AG08395 (cell line): ENCODE measurements at places on chromosomes 4 and X.
A peak's percentile ranks its signal among the peaks of the same experiment; 100 is the strongest.

DNA sequence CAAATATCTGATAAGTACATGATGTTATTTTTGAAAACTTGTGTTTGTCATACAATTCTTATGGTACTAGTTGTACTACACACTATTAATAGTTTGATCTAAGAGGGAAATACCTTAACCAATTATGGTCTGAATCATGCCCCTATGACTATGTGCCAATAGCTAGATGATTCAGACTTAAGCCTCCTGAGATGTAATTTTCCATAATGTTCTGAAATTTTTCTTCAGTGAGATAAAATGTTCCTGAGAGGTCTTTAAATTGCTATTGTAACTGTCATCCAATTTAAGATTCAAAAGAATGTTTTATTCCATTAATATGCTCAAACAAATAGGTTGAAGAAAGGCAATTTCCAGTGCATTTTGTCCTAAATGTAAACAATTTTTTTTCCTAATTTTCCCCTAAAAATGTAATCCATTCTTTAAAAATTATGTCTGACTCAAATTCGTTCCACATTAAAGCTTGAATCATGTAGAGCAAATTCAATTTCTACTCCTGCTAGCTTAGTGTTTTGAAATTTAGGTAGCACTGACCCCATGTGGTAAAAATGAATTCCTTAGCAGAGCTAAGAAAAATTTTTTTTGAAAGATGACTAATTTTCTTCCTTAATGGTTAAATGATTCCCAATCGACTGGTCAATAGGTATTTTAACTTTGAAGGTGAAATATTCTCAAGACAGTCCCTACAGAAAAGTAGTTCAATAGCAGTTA lies 49.1 kb downstream of the APOOL start:
- DNase-seq: peak; percentile 37

GRCh38 chr4:2907706-2908293 lies 55.4 kb downstream of the NOP14 start:
- DNase-seq: no peak

DNA sequence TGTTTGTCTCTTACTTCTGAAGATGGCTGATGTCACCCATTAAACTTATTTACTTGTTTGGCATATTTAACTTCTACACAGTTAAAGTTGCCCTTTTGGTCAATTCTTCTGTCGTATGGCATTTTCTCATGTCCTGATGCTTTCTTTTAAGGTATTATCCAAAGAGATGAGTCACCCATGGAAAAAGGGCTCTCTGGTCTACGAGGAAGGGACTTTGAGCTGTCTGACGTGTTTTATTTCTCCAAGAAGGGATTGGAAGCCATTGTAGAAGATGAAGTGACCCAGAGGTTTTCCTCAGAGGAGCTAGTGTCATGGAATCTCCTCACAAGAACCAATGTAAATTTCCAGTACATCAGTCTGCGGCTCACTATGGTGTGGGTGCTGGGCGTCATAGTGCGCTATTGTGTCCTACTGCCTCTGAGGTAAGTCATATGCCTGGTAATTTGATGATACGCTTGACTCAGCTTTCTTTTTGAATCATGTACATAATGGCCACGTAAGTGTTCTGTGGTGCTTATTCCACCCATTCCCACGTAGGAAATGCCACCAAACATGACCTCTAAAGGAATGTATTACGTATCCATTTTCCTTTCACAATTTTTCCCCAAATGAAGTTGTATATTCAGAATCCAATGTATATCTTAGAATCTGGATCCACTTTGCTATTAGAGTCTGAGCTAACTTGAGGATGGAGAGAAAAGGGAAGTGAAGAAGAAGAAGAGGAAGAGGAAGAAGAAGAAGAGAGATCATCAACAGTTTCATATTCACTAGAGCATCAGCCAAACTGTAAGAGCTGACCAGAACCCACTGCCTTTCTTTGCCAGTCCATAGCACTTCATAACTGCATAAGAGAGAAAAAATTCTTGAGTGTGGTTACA lies 45.7 kb downstream of the GPAT3 start:
- no peak for DNase-seq

GRCh38 chr4:69832326-69833030 lies 27.5 kb downstream of the SULT1E1 start:
- DNase-seq: no peak

DNA sequence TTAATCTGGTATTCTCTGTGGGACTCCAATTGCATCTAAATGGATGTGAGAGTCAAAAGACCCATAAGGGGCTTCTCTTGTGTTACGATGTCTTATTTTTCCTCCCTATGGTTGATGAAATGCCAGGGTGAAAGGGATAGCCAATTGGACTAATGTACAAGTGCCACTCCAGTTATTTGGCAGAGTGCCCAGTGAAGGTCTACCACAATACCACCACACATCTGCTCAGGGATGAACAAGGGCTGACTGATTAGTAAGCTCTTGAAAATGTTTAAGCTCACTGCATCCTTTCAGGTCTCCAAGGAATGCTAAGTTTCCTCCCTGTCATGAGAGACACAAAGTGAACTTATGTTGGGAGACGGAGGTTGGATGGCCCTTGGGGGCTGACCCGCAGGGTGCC lies 57.8 kb downstream of the HEPH start:
- DNase-seq: no peak

GRCh38 chrX:23694606-23695005 lies 27.3 kb downstream of the PRDX4 start:
- peak; percentile 60 for DNase-seq

GRCh38 chr4:73945674-73946449 lies 36.0 kb downstream of the PF4 start:
- DNase-seq: no peak

DNA sequence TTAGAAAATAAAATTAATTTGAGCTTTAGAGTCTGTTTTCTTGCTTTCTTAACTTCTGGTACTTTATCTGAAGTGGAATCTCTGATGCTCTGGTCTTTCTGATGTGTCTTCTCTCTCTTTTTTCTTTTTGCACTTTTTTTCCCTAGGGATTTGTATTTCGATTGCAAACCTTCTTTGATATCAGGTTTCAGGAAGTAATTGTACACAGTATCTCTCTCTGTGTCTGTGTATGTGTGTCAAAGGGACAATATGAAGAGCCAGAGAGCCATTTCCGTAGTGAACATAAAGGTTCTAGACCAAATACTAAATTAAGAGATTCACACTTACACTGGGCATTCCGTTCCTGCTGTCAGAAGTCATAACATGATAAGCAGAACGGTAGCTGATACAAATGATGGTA lies 325.0 kb downstream of the PCDH7 start:
- DNase-seq: no peak

DNA sequence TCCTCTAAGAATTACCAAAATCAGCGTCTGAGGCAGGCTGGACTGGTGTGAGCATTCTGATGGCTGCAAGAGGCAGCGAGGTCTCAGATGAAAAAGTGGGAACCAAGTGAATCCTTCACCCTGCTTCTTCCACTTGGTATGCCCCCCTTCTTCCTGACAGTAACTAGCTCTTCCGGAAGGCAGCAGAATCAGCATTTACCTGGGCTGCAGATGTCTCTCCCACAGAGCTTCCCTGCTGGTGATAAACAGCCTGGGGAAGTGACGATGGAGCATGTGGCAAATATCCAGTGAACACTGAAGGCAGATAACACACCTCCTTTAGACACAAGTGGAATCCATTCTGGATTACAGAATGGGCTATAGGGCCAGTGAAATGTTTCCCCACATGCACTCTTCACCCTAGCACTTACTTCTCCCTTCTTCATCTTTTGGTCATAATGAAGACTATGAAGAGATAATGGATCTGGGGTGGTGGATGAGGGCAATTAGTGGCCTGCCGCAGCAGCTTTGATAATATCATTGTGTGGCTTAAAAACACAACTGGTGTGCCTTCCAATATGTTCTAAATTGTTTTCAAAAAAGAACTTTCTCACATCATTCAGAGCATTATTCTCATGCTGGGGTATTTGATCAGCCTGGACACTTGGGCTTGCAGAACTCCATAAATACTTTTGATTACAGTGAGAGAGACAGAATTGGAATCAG lies 60.8 kb upstream of the TBC1D9 start:
- no peak for DNase-seq

GRCh38 chr4:61805227-61805626 lies 605.1 kb downstream of the ADGRL3 start:
- DNase-seq: no peak

DNA sequence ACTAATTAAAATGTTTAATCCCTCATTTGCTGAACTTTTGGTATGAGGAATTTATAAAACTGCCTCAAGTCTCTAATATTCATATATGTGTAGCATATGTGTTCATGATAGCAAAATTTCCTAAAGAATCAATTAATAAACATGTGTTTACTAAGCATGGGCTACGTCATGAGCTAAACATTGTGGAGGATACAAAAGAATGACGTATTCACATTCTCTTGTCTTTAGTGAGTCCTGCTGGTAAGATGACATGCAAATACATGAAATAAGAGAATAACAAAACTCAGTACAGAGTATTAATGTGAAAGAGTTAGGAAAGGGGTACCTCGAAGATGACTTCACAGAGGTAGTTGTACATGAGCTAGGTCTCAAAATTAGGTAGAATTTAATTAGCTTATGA lies 121.9 kb upstream of the POF1B start:
- DNase-seq: no peak

GRCh38 chr4:55545151-55545550 lies 1.6 kb downstream of the CLOCK start:
- no peak for DNase-seq

DNA sequence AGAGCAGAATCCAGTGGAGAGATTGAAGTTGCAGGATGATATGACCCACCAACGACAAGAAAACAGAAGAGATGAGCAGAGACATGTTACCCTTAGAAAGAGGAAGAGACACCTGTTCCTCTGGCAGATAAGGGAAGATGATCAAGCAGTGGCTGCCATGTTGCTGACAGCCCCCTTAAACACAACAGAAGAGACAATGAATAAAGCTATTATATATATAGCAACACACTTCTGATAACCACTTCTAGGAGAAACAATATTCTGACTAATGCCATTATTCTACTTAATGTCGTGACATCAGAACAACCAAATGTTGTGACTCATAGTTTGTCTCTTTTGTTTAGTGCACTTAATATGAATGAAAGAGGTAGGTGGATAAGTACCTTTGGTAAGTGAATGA lies 44.9 kb downstream of the SH3RF1 start:
- DNase-seq: no peak

DNA sequence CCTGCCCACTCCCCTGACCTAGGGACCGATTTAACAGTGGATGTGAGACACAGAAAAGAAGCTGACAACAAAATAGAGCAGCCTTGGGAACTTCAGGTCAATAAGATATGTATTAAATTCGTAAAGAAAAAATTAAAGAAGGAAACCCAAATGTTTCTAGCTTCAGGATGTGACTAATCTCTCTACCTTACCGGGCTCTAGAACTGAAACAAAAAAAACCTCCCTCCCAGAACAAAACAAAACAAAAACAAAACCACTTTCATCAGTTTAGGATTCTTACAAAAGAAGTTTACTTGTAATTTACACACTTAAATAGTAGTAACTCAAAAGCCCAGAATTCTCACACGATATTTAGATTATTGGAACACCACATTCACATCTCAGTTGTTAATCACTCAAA lies 185.8 kb upstream of the RPS6KA3 start:
- no peak for DNase-seq

GRCh38 chrX:150572206-150572605 lies 3.8 kb downstream of the MTM1 start:
- no peak for DNase-seq

- no peak for DNase-seq
Observed at GRCh38 chrX:10379878-10380277, 223.1 kb downstream of the CLCN4 start.

GRCh38 chrX:76918033-76918432 lies 490.5 kb downstream of the MAGEE1 start:
- DNase-seq: no peak

DNA sequence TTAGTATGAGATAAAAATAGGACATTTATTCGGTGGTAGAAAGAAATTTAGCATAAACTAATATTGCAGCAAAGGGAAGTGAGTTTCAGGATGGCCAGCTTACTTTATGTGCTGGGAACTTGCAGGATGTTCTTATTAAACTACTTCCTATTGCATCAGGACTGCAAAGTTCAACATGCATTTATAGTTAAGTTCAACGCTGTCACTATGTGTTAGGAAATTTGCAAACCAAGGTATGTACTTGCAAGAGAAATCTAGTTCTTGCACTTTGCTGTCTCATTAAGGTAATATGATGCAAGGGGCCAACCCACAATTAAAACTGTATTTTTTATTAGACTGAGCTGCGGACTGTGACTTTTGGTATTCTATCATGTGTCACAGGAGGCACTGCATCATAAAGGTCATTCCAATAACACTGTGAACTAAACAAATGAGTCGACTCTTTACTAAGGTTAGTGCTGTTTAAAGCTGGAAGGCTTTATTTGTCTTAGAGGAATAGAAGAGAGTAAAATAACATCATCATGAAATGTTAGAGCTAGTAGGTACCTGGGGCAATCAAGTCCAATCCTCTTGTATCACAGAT lies 1525.7 kb upstream of the TENM3 start:
- no peak for DNase-seq

- peak; percentile 34 for DNase-seq
Observed at GRCh38 chr4:122583906-122584305, 37.0 kb downstream of the IL21 start.

DNA sequence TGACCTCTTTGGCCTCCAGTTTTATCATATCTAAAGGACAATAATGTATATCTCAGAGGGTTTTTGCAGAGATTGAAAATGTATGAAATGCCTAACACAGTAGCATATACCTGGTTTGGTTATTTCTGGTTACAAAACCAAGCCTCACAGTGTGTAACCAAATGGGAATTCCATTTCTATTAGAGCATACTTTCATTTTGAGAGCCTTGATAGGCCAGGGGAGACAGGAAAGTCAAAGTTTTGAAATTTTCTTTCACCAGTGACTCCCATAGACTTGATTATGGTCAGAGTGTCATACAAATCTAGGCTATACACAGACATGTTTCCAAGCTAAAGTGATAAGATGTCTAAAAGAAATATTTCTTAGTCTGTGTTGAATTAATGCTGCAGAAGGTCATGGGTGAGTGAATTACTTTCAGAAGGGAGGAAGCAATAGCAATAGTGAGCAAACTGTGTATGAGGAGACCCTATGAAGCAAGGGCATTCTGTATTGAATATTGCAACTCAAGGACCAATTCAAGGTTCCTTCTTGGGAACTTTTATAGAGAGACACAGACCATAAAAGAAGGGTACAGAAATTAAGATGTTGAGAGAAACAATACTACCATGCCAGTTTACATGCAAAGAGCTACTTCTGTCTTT lies 151.1 kb downstream of the PDE5A start:
- DNase-seq: no peak

DNA sequence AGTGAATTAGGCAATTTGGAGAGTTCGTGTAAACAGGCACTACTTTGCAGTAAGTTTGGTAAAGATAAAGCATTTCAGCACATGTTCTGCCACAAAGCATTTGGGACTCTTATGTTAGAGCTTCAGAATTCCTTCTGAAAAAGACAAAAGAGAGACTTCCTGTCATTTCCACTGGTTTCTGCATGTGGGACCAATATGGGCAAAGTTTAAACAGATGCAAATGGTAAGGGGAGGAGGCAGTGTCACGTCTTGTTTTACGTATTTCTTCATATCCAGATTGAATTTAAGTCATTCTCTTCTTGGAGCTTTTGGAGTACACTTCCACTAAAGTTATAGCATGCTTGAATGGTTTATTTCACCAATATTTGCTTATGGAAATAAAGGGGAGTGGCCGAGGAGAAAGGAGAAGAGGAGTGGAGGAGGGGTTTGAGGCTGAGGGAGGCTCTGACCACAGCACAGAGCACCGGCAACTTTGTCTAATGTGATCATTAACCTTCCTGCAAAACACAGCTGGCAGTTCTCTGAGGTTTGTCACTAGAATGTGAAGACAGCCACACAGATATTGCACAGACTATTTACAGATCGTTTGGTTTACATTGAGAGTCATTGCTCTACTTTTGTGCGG lies at the start of gene APELA:
Gene APELA (plus strand): TSS at position 479 of the 625 bp plus-strand sequence. CDS start 154 bp downstream, outside the sequence.
- DNase-seq: no peak

GRCh38 chrX:2266445-2267349 lies 234.1 kb downstream of the DHRSX start:
- DNase-seq: no peak
